ENCODE measurements at places on chromosomes 6 and 20.

GRCh38 chr20:45985573-45985972 lies 13.6 kb upstream of the ZNF335 start:
- no peak for DNase-seq

GRCh38 chr6:72081871-72082270 lies 195.5 kb downstream of the RIMS1 start:
- DNase-seq: no peak

- no peak for DNase-seq
These were observed 50.5 kb downstream of the SAMD5 start for GRCh38 chr6:147559006-147559405.

GRCh38 chr20:53454675-53455276 lies 138.9 kb downstream of the ZNF217 start:
- no peak for DNase-seq

Measured in stimulated activated CD4-positive, alpha-beta T cell treated with anti-CD3 and anti-CD28 coated beads, Interleukin-1b, Interleukin-23, amount 100 ng/mL, for 1 hour (primary cell).